Brain (organoid and tissue), 16 donors: ENCODE measurements at places on chromosomes 7 and 10.

- no peak for DNase-seq
These were observed 74.0 kb downstream of the AASS start for GRCh38 chr7:122070062-122070461.

- no peak for DNase-seq
These were observed 78.0 kb upstream of the MACROH2A2 start for GRCh38 chr10:69974551-69975155.

- DNase-seq, result no peak
These were observed 7.9 kb upstream of the IDI2 start for GRCh38 chr10:1033601-1034000.

DNA sequence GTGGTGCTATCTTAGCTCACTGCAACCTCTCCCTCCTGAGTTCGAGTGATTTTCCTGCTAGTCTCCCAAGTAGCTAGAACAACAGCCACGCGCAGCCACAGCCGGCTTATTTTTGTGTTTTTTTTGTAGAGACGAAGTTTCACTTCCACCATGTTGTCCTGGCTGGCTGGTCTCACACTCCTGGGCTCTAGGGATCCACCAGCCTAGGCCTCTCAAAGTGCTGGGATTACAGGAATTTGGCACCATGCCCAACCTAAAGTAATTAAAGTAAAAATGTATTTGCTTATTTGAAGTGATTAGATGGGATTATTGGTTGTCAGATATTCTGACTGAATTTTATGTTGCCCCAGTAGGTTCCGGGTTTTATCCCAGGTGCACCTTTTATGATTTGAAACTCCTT is 22.7 kb downstream of the LUC7L2 start:
- DNase-seq, result no peak

DNA sequence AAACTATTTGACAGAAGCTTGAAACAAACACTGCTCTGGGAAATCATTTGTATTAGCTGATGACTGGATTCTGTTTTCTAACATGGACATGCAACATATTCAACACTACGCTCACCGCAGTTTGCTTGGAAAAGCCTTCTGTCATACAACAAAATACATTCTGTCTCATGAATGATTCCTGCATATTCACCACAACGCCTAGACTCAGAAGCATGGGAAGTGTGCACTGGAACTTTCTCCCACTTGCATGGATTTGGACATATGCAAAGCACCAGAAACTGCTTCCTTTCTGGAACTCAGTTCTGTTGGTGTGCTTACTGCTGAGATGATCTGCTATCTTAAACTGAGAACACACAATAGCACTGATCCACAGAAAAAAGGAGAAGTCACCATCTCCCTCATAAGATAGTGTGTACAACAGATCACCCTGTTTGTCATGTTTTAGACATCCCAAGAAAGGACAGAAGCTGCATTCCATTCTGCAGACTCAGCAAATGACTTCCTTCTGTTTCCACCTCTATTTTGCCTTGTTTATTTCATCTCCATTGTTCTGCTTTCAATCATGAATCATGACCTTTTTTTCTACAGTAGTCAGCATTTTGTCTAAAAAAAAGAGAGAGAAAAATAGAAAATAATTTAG is 115.8 kb downstream of the HTR7 start:
- DNase-seq, result no peak

- no peak for DNase-seq
These were observed 2.4 kb downstream of the ALOX5 start for GRCh38 chr10:45376371-45376801.

DNA sequence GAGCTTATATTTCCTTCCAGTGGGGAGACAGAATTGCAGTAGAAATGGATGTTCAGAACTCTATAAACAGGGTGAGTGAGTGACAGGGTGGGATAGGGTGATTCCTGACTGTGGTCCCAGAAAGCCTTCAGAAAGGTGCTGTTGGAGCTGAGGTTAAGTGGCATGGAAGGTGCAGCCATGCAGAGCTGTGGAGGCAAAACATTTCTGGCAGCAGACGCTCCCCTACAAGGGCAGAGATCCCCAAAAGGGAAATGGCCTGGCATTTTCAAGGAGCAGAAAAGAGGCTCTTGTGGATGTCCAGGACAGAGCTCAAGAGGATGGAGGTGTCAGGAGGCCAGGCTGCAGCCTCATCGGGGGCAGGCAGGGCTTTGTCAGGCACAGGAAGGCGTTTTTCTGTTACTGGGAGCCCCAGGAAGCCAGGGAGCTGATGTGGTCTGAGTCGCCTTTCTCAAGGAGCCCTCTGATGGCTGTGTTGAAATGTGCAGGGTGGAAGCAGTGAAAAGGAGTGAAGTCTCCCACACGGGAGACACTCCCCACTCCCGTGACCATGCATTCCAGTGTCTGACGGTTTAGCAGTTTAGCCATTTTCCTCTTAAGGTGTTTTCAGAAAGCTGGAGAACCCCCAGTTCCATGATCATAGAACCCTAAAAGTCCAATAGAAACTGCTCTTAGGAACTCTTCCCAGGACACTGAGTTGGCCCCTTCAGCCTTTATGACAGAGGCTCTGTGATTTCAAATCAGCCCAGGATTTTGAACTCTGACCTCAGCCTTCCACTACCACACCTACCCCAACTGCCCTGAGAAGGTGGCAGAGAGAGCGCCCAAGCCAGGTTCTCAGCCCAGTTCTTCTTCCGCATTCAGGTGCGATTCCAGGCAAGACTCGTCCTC is 96.2 kb downstream of the C10orf105 start:
- DNase-seq, result peak; percentile 53

DNA sequence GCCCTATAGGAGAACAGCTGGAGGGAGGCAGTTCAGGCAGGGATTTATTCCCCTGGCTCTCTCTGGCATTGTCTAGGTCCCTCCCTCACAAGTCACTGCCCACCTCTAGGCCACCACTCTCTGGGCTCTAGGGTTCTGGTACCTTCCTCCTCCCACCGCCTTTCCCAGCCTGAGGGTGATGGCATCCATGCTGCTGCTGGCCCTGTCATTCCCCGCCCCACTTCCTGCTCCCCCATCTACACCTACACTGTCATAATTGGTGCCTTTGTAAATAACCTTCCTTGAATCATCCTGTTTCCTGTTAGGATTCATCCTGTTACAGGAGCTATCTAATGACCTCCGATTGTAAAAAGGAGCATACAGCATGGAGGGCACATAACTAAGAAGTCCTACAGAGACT is 303.3 kb upstream of the COBL start:
- no peak for DNase-seq

GRCh38 chr10:7406712-7407333 is 4.0 kb downstream of the SFMBT2 start:
- no peak for DNase-seq

DNA sequence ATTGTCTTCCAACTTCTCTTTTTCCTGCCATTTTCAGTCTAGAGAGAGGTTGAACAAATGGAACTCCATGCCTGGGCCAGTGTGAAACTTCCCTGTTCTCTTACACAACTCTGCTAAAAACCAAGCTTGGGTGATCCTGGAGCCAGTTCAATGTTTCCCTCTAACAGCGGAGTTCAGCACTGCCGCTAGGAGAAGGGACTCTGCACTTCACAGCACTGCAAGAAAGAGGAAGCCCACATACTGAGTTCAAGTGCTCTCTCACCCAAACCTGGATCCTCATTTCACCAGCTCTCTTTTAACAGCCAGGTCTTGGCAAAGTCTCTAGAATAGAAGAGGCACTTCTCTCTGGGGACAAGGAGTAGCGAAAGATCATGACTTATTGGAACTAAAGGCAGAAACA is 18.8 kb downstream of the FOXI2 start:
- no peak for DNase-seq

DNA sequence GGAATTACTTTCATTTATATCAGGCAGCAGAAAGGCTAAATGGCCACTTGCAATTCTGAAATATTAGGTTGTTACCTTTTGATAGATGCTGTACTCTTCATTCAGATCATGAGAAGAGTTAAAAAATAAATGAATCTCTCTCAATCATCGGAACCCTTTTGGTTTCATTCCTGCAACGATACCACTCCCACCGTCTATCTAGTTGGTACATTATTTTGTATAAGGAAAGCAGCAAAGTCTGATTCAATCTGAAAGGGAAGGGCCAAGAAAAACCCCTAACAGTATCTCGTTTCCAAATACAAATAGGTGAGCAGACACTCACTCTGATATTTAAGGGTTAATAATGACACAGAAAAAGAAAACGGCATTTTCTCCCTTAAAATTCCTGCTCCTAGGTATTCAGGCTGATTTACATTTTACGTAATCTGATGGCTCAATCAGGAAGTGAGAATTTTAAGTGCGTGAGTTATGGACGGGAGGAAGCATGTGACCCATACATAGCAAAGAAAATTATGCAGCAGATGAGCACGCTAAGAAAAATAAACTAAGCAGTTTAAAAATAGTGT is 209.4 kb upstream of the KLF14 start:
- DNase-seq, result peak; percentile 28

- DNase-seq, result no peak
These were observed 53.2 kb upstream of the ZNF33B start for GRCh38 chr10:42691361-42692120.

DNA sequence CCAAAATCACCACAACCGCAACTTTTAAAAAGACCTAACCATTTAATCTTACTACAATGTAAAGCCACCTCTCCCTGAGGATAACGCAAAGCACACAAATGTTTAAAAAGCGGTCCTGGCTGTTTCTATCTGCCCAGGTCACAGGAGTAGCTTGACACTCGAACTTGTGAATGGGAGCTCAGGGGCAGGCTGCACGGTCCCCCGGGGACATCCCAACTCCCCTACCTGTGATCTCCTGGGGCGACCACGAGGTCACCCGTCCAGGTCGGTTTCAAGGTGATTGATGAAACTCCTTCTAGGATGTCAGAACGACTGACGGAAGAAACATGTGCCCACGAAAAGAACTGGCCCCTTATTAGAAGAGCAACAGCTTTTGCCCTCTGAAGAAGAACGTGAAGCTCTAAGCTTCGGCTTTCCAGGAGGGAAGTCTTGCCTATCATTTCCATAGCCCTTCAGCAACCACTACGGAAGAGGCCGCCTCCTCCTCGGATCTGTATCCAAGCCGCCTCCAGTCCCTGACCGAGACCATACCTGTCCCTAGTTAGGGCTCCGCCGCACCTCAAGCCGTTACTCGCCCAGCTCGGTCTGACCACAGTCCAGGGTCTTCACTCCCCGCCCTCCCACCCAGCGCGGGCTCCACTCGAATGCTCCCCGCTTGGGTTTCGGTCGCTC is 459 bp downstream of the CYCS start:
- no peak for DNase-seq

GRCh38 chr7:114879554-114879953 is 42.3 kb upstream of the MDFIC start:
- DNase-seq, result no peak

DNA sequence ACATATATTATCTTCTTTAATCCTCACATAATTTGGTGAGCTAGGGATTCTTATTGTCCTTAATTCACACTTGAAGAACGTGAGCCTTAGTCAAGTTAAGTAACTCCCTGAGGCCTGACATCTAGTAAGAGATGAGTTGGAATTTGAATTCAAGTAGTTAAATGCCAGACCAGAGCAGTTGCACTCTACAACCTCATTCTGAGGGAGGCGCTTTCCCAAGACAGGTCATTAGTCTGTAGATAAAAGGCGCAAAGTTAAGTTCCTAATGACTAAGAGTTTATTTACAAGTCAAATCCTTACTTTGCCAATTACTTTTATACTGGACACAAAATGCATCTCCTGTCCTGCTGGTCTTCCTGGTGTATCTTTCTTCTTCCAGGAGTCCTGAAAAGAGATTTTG is 3.6 kb upstream of the EXOC6 start:
- no peak for DNase-seq

DNA sequence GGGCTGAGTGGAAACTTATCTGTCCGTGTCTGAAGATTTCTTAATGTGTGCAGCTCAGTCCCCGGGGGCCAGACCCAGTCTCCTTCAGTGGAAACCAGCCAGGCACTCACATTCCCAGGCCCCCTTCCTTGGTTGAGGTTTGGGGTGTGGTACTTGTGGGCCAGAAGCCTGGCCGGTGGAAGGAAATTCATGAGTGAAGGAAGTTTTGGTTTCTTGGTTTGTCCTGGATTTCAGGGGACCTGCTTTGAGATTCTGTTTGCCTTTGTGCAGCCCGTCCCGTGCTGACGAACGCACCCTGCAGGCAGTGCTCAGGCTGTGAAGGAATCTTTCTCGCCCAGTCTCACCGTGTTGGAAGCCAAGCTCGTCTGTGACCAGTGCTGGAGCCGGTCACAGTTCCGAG is 2.9 kb downstream of the INPP5A start:
- DNase-seq, result no peak

DNA sequence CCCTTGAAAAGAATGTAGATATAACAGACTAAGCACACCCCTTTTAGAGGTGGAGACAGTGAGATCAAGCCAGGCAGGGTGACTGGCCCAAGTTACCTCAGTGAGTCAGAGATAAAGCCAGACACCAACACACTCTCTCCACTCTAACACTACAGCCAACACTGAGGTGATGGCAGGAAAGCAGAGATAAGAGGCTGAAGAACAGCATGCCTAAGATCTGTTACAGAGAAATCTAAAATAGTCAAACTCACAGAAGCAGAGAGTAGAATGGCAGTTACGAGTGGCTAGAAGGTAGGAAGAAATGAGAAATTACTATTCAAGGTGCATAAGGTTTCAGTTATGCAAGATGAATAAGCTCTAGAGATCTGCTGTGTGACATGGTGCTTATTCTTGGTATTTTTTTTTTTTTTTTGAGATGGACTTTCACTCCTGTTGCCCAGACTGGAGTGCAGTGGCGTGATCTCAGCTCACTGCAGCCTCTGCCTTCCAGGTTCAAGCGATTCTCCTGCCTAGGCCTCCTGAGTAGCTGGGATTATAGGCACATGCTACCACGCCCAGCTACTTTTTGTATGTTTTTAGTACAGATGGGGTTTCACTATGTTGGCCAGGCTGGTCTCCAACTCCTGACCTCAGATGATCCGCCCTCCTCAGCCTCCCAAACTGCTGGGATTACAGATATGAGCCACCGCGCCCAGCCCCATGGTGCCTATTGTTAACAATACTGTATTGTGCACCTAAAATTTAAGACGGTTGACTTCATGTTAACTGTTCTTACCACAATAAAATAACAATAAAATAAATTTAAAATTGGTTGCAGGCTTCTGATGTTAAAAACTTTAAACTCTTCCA is 28.7 kb downstream of the ICA1 start:
- no peak for DNase-seq

DNA sequence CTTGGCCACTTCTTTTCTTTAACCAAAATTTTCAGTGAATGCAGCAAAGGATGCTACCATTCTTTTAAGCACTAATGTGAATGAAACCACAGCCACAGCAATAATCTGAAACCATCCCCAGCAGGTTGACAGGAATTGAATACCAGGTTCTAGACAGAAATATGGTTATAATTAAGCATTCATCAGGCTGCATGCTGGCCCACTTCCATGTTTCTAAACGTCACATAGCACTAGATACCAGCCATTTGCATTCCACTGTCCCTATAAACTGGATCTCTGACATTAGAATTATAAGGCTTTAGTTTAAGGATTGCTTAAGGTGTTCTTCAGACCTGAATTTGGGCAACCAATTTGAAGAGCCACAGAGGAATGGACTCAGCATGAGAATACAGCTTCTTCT is 340.8 kb upstream of the KLF6 start:
- DNase-seq, result no peak

GRCh38 chr7:44217852-44218402 is 17.1 kb downstream of the YKT6 start:
- no peak for DNase-seq
